ENCODE measurements at places on chromosomes 1 and 21.

DNA sequence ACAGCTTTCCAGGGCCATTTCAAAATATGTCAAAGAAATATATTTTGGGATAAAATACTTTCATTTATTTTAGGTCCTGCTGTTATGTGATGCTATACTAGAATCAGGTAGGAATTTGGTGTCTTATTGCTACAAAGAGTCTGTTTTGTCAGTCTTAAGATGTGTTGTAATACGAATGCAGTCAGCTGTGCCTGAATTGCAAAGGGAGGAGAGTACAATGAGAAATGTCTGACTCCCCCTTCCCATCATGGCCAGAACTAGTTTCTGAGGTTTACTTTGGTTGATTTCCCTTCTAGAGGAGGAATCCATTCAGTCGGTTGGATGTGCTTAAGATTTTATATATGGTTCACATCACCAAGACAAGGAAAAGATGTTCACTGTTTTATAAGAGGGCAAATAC, 75.7 kb upstream of the TNFSF18 start:
- DNase-seq = no peak

- no peak for DNase-seq
Measured at GRCh38 chr1:204417074-204417997, 5.7 kb upstream of the PPP1R15B start.

DNA sequence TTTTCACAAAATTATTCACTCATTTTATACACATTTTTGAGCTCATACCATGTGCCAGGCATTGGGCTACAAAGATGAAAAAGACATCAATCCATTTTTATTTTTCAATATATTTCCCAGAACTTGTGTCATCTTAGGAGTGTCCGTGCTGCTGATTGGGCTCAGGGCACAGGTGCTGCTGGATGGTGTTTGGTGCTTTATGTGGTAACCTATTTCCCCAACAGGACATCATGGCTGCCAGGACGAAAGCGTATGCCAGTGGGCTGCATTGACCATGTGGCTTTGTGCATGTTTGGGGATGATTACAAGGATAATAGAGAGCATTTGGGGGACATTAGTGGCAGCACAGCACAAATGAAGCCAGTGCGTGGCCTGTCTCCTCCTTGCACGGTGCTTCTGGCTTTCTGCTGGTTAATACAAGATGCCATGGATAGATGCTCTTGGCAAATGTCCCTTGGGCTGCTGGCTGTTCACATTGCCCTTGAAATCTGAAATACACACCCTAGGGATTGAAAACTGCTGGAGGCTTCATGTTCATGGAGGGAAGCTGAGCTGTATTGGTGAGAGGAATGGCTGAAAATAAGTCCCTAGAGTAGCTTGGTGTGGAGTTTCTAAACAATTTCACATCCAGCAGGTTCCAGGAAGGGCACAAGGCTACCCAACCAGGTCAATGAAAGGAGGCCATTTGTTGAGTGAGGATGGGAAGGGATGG, 52.3 kb downstream of the TENT5C start:
- no peak for DNase-seq

DNA sequence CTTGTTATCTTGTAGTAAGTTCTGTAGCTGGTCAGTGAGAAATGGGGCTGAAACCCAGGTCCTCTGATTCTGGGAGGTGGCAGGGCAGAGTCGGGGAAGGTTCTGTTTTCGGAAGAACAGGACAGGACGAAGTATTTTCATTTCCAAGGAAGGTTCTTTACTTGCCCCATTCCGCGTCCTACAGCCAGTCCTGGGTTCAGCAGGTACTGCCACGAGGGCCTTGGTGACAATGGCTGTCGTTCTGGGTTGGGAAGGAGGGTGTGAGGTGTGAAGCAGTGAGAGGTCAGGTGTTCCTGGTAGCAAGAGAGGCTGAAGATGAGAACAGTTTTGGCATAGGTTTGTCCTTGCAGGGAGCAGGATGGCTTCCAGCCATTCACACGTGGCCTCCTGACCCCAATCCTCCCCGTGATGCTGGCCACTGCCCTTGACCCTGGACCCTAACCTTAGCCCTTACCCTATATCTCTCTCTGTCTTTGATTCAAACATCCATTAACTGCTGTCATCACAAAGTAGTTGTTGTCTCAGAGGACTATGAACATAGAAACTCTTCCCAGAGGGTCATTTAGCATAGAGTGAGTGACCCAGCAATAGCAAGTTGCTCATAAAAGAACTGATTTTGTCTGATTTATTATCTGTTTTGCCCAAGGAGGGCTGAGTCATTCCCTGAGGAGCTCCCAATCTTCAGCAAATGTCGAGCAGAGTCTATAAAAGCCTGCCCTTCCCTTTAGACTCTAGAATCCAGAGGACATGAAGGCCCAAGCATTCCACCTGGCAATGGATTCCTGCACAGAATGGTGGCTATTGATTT, 25.0 kb downstream of the VASH2 start:
- DNase-seq = no peak

GRCh38 chr1:230048322-230048721, 18.7 kb upstream of the GALNT2 start:
- no peak for DNase-seq

- DNase-seq = no peak
Measured at GRCh38 chr1:224054611-224055010, 59.3 kb upstream of the FBXO28 start.

DNA sequence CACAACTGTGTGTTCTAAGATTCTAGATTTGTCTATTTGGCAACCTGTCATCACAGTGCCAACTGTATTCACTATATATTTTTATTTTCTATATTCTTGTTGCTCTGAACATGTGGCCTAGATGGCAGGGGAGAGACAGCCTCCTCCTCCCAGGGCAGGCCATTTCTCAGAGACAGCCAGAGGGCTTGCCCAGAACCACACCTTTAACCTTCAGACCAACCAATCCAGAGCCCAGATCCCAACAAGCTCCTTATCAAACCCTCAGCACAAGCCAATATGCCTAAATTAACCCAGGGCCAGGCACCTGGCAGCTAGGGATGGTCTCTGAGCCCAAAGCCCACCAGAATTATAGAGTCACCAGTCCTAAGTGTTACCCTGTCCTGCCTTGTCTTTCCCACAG, 19.3 kb downstream of the TRIM11 start:
- no peak for DNase-seq
